ENCODE measurements at places on chromosomes 1 and 21. TPM values are rescaled to one million over a fixed set of nuclear protein-coding genes. Genes with fewer than 3 reads are reported as not detected.

- DNase-seq: no peak
Measured at GRCh38 chr1:112444269-112444668, 48.3 kb downstream of the CTTNBP2NL start.

DNA sequence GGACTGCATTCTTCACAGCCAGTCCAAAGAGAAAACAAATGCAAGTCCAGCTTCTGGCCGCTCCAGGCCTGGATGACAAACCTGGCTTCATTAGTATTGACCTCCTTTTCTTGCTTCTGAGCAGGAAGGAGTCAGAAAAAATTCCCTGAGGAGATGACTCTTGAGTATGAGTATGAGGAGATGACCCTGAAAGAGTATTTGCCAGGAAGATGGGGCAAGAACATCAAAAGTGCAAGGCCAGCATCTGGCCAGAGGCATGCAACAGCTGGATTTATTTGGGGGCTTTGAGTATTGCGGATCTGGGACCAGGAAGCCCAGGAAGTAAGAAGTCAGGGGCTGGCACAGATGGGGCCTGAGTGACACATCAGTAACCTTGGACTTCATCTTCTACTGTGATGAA lies 113.9 kb downstream of the GLIS1 start:
- no peak for DNase-seq

DNA sequence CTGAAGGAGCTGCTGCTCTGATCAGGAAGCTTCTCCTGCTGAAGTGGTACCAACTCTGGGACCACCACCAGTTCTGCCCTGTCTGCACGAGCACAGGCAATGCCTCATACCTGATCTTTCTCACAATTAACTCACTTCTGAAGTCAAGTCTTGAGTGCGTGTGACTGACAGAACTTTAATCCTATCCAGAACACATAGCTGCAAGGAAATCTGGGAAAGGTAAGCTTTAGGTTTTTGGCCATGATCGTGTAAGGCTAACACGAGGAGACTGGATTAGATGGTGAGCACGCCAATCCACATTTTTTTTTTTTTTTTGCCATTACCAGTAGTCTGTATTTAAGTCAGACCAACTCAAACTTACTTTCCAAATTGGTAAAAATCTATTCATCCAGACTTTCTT lies 101.3 kb downstream of the GIPC2 start:
- no peak for DNase-seq

Gene PARP1
- total RNA-seq: 75.8 TPM
